ENCODE measurements at places on chromosomes 7 and 10. TPM values are rescaled to one million over a fixed set of nuclear protein-coding genes. Genes with fewer than 3 reads are reported as not detected.

Gene PANK1
- total RNA-seq, result 2.6 TPM

Gene HOXA4
- total RNA-seq, result 0.30 TPM

Gene ACTL6B
- total RNA-seq, result not detected

Gene MGMT
- 8.8 TPM for total RNA-seq

Data from epithelial cell of umbilical artery (primary cell).